Pulmonary artery endothelial cell (primary cell): ENCODE measurements at places on chromosomes 3 and 15. TPM values are rescaled to one million over a fixed set of nuclear protein-coding genes. Genes with fewer than 3 reads are reported as not detected.

RLBP1 gene
- total RNA-seq: not detected in 2 replicates

CRTAP gene
- 192 and 210 TPM in 2 replicates for total RNA-seq

GOLGA8T gene
- total RNA-seq: 0.07 and 0.20 TPM in 2 replicates

DUOXA1 gene
- not detected in 2 replicates for total RNA-seq

GP5 gene
- total RNA-seq: 0.07 TPM in 2 replicates

NR2F2 gene
- 13.6 and 22.9 TPM in 2 replicates for total RNA-seq
